Activated gamma-delta T cell treated with Interleukin-2 at 50 U/mL for 16 hours (primary cell): ENCODE measurements at places on chromosomes 16 and 17.
A peak's percentile ranks its signal among the peaks of the same experiment; 100 is the strongest.

- DNase-seq, result no peak
These were observed 15.5 kb downstream of the METTL9 start for GRCh38 chr16:21614896-21615295.

DNA sequence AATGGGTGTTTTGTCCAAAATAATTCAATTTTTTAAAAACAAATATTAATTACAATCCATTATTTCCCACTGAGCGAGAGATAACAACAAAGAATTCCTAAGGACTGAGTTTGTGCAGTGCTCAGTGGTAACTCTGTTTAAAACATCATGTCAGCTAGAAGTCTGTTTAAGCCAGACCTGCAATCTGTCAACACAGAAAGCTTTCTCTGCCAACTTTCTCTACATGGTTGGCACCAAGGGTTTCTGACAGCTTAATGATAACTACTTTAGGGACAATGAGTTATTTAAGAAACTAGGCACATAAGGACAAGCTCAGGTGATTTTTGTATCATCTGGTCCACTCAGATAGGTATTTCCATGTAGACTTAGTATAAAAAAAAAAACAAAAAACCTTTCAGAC lies 81.8 kb downstream of the WDR59 start:
- no peak for DNase-seq

DNA sequence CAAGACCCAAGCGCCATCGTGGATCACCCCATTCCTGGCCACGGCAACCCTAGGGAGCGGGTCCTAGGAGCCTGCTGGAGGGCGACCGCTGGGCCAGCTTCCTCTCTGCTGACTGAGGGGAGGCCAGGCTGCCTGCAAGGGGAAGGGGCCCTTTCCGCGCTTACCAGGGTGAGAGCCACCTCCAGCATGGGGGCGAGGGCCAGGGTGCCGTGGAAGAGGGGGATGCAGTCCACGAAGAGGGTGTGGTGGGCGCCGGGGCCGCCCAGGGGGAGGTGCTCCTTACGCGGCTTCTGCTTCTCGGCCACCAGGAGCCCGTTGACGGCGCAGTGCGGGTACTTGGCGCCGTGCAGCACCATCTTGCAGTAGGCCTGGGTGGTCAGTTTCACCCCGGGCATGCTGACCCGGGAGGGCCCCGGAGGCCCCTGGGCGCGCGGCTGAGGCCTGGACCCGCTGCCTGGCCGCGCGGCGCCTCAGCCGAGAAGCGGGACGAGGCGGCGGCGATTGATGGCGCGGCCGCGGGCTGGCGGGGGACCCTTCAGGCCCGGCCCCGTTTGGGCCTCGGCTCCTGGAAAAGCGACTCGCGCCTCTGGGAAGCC lies 345 bp downstream of the EMC8 start:
- DNase-seq, result peak; percentile 13

- no peak for DNase-seq
These were observed 432.0 kb downstream of the SLC39A11 start for GRCh38 chr17:72660274-72661115.
